ENCODE measurements at places on chromosomes 4 and X.

- no peak for DNase-seq
Observed at GRCh38 chr4:137608085-137608484, 75.8 kb upstream of the PCDH18 start.

- no peak for DNase-seq
Observed at GRCh38 chr4:118221227-118221800, 131.5 kb downstream of the PRSS12 start.

DNA sequence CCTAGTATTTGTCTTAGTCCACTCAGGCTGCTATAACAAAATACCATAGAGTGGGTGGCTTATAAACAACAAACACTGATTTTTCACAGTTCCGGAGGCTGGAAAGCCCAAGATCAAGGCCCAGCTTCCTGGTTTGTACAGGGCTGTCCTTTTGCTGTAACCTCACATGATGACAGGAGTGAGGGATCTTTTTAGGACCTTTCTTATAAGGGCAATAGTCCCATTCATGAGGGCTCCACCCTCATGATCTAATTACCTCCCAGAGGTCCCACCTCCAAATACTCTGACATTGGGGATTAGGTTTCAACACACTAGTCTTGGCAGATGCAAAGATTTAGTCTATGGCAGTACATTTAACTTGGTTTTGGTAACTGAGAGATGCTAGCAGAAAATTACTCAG lies 20.9 kb downstream of the GPAT3 start:
- no peak for DNase-seq

GRCh38 chrX:53242310-53242709 lies 17.3 kb upstream of the KDM5C start:
- no peak for DNase-seq

DNA sequence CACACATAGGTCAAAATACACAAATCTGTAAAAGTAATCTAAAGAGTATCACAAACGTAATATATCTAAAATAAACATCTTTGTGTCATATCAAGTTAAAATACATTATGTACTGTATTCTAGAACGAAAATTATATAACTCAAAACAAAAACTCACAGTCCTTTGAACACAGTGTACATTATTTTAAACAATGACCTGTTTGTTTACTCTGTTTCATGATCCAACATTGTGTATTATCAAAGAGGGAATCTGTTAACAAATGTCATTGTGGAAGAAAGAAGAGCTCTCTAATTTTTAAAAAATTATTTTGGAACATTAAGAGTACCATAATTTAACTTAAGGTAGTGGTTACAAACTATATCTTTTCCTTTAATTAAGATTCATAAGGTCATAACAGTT lies 144.1 kb downstream of the FRYL start:
- no peak for DNase-seq

DNA sequence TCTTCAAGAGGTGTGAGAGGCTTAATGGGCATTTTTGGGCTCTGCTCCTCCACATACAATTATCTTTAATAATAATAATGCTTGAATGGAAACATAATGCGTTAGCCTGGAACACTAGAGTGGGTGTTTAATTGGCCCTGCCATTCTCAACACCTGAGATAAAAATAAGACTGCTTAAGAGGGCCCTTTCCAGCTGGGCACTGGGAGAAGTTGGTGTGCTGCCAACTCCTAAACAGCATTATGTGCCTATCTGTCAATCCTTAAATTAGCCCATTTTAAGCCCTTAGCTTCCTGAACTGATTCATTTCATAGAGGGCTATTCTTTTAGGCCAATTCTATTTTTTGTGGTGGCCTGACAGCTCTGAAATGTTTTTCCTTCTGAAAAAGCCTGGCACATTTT lies 211.1 kb upstream of the ZIC3 start:
- no peak for DNase-seq

DNA sequence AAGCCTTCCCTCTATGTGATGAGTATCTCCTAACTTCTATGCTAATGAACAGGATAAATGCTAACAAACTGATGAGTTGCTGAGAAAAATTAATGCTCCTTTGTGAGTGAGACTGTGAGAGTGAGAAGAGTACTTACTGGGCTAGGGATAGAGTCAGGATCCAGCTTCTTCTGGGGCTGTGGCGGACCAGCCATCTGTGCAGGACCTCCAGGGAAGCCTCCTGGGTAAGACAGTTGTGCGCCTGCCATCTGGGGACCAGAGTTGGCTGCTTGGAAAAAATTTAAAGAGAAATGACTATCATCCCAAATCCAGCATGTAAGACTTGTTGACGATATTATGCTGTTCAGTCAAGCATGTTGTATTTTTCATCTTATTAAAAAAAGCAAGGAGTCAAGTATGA lies 21.0 kb downstream of the SEC24D start:
- DNase-seq = no peak

- no peak for DNase-seq
Observed at GRCh38 chrX:39749728-39750127, 348.0 kb downstream of the BCOR start.

GRCh38 chr4:183101956-183102480 lies 3.0 kb downstream of the WWC2 start:
- no peak for DNase-seq

DNA sequence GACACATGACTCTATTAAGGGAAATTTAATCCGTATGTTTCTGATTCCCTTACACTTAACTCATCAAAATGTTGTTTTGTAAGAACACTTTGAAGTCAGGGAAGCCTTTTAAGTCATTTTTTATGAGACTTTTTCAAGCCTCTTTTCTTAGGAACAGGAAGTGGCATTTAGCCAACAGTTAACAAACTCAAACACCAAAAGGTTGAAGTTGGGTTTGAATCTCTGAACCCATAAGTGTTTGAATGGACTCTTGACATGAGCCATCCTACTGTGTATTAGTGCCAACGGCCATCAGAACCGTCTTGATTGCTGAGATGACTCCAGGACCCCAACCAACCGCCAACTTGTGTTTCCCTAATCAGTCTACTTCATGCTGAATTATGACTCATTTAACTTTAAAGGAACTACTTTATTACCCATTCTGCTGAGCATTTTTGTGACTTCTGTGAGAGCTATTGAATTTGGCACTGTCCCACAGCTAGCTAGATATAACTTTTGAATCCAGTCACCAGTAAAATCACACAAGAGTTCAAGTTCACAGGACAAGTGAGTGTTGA lies 209.1 kb upstream of the FAT1 start:
- DNase-seq = no peak

GRCh38 chr4:109015413-109015810 lies 252.6 kb upstream of the ETNPPL start:
- DNase-seq = no peak

- no peak for DNase-seq
Observed at GRCh38 chrX:45747905-45748304, 547.2 kb upstream of the DIPK2B start.

DNA sequence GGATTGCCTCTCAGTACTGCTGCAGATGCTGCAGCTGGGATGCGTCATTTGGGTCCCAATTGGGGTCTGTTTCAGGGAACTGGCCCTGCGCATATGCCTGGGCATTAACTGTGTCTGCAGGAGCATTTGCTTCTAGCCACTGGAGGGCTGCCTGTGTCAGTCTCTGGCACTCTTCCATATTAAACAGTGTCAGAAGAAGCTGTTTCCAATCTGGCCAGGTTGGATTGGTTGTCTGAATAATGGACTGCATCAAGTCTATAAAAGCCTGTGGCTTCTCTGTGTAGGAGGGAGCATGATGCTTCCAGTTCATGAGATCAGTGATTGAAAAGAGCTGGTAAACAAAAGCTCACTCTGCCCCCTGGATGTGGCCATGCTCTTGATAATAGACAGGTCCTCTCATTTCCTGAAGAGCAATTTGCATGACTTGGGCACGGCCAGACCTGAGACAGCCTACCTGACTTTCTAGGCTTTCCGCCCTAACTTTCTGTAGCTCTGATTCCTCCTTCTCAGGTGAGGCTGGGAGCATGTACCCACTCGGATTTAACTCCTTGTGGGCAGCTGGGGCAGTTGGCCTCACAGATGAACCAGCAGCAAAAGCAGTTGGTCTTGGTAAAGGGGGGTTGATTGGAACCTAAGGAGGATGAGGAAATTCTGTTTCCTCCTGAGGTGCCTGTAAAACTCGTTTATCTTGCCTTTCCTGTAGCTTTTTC lies 29.2 kb downstream of the SULT1E1 start:
- DNase-seq = no peak

DNA sequence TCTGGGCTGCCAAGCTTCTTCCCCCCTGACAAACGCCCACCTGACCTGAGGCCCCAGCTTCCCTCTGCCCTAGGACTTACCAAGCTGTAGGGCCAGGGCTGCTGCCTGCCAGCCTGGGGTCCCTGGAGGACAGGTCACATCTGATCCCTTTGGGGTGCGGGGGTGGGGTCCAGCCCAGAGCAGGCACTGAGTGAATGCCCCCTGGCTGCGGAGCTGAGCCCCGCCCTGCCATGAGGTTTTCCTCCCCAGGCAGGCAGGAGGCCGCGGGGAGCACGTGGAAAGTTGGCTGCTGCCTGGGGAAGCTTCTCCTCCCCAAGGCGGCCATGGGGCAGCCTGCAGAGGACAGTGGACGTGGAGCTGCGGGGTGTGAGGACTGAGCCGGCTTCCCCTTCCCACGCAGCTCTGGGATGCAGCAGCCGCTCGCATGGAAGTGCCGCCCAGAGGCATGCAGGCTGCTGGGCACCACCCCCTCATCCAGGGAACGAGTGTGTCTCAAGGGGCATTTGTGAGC lies 37.0 kb downstream of the HTRA3 start:
- DNase-seq = no peak

- no peak for DNase-seq
Observed at GRCh38 chr4:1793496-1793840, 375 bp downstream of the FGFR3 start.
